ENCODE measurements at places on chromosomes 13 and 19. TPM values are rescaled to one million over a fixed set of nuclear protein-coding genes. Genes with fewer than 3 reads are reported as not detected.
A peak's percentile ranks its signal among the peaks of the same experiment; 100 is the strongest.

- no peak for DNase-seq
These were observed 257.8 kb upstream of the IPO5 start for GRCh38 chr13:97695684-97696083.

DNA sequence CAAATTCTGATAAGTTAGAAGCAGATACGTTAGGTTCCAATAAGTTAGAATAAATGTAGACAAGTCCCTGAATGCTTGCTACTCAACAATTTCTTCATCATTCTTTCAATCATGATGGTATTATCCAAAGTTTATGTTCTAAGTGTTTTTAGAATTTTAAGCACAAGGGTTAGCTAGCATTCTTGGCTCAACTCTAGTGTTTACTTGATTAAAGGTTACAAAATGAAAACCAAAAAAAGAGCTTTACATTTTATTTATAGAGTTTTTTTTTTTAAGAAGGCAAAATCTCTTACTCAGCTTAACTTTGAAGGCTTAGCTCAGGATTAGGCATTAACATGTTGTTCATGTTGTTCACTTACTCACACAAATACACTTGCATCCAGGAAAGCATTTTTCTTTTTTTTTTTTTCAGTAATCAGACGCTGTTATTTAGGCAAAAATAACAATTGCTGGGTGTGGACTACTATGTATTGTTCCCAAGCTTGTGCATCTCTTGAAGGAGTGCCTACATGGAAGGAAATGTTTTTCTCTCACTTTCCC, 420.6 kb downstream of the DCT start:
- no peak for DNase-seq

GRCh38 chr19:32497391-32497790, 83.6 kb upstream of the PDCD5 start:
- DNase-seq = no peak

DNA sequence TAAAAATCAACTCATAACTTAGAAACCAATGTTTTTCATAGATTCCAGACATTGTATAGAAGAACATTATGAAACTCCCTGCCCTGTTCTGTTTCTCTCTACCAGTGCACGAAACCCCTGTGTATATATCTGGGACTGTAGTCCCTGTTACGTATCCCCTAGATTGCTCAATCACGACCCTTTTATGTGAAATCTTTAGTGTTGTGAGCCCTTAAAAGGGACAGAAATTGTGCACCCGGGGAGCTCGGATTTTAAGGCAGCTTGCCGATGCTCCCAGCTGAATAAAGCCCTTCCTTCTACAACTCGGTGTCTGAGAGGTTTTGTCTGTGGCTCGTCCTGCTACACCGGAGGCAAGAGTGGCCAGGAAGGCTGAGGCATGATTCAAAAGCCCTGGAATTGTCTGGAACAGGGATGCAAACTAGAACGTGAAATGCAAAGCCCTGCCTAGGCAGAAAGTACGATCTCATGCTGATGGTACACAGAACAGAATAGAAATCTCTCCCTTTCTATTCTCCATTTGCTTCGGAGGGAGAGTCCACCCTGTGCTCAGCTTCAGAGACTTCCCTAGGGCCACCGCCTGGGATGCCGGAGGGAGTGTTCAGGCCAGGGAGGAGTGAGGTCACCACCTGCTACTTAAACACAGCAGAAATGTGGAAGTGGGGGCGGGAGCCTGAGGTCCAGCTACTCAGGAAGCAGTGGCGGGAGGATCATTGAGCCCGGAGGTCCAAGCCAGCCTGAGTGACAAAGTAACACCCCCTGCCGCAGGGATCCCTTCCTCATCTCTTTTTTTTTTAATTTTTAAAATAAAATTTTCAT, 758 bp upstream of the ZNF888 start:
- DNase-seq = no peak

GRCh38 chr13:57970404-57970803, 338.9 kb downstream of the PCDH17 start:
- DNase-seq = no peak

DNA sequence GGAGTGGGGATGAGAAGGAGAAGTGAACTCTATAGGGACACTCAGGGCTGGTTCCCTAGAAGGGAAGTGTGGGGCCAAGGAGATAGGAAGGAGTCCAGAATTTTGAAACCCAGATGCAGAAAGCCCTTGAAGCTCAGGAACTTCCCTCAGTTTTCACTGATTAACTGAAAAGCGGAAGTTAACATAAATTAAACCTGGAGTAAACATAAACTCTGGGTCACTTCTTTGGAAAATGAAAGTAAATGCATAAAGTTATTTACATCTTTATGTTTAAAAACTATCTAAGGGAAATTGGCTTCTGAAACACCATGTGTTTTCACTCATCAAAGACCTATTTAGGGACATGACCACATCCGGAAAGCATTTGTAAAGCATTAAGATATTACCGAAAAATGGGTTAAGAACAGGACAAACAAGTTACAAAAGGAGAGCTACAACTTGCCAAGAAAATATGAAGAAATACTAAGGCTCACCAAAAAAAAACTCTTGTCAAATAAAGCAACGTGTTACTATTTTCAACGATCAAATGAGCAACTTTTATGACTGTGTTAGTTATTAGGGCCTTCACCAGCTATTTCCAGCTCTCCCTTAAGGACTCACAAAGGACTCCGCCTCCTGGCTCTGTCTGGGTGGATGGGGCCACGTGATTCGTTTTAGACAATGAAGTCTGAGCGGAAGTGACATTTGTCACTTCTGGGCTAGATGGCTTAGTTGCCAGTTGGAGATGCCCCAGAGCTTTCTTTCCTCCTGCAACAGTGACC, 439.1 kb upstream of the ZNF507 start:
- no peak for DNase-seq

GRCh38 chr13:107466326-107467099, 748.8 kb downstream of the LIG4 start:
- DNase-seq = no peak

DNA sequence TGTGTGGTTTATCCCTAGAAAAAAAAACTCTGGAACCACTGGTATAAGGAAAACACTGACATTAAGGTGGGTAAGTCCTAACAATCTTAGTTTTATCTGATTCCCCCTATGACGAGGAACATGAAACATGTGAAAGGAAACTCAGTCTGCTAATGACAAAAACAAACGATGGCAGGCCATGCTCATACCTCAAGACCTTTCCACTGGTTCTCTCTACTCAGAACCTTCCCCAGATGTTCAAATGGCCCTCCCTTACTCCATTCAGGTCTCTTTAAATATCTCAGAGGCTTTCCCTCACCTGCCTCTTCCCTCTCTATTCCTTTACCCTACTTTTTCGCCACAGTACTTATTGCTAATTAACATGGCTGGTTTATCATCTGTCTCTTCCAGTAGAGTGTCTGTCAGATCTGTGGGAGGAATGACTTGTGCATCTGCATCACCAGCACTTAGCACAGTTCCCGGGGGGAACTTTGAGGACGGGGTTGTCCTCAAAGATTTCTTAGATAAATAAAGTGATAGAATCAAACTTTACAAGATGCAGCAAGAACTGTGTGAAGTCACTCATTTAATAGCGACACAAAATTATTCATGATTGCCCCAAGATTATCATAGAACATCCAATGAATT, 1.5 kb downstream of the TUBGCP3 start:
- DNase-seq = no peak

DNA sequence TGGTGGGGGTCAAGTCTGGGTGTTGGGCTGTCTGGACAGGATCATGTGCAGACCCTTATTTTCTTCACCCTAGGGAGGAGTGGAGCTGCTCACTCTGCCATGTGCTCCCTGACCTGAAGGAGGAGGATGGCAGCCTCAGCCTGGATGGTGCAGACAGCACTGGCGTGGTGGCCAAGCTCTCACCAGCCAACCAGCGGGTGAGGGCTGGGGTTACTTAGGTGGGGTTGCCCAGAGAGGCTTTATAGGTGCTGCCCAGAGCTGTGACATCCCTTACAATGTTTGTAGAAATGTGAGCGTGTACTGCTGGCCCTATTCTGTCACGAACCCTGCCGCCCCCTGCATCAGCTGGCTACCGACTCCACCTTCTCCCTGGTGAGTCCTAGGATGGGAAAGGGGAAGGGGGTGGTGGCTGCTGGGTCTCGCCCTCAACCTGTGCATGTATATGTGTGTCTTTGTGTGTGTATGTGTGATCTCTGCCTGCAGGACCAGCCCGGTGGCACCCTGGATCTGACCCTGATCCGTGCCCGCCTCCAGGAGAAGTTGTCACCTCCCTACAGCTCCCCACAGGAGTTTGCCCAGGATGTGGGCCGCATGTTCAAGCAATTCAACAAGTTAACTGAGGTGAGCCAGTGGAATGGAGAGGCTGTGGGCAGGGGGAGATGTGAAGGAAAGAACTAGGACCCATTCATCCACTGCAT, 5.1 kb downstream of the CHMP2A start:
- peak; percentile 65 for DNase-seq

DNA sequence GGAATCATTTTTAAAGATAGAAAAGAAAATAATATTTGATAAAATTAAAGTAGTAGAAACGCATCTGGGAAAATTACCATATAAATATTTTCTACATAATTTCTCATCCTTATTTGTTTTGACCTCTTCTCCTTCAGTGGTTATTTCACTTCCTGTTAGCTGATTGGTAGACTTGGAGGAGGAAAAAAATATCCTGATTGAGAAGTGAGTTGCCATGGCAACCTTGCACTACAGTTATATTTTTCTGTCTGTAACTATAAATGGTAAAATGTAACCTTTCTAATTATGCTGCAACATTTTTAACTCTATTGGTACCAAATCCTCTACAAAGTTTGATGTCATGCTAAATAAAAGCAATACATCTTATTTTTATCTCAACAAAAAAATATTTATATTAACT, 45.2 kb downstream of the SCEL start:
- no peak for DNase-seq

DNA sequence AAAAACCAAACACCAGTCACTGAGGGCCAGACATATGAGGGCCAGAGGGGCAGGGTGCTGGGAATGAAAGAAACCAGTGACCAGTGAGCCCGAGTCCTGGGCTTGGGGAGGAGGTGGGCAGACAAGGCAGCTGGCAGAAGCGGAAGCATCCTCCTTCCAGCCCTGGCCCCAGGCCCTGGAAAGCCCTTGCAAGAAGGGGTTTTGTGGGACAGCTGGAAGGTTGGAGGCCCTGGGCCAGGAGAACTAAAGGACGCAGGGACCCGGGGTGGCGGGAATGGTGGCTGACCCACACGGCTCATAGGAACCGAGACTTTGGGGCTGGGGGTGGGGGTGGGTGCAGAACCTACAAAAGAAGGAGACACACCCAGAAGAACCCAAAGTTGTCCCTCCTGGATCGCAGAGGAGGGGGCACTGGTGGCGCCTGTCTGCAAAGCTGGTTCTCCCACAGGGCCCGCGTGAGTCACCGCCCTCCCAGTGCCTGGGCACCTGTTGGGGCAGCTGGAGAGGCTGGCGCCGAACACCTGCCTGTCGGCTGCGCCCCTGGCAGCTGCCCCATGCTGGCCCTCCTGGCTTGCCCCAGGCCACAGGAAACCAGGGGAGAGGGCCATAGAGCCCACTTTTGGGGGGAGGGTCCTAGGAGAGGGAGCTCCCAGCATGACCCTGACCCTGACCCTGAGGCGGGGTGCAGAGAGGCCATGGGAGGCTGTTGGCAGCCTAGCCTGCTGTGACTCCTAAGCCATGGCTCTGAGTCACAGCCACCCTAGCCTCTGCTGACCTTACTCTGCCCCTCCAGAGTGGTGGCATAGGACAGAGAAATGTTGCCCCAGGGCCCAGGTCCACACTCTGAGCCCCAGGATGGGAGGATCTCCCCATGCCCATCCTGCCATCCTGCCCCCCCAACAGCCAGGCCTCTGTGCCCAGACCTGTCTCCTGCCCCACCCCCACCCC, 802 bp downstream of the DMPK start:
- DNase-seq = no peak

GRCh38 chr13:41054919-41055619, 6.2 kb upstream of the WBP4 start:
- DNase-seq = no peak

DNA sequence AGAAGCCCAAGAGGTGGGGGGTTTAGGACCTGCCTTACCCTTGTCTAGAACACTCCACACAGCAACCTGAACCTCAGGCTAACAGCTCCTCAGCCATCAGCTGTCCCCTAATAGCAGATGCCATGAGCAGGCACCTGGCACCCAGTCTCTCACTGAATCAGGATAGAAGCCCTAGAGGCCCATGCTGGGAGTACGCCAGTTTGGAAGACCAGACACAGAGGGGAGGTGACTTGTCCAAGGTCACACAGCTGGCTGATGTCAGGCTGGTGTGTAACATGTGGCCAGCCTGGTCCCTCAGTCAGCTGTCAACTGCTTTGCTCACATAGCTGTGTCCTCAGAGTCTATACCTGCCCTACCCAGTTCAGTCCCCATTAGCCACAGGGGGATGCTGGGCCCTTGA, 12.8 kb upstream of the SAMD1 start:
- DNase-seq = no peak

DNA sequence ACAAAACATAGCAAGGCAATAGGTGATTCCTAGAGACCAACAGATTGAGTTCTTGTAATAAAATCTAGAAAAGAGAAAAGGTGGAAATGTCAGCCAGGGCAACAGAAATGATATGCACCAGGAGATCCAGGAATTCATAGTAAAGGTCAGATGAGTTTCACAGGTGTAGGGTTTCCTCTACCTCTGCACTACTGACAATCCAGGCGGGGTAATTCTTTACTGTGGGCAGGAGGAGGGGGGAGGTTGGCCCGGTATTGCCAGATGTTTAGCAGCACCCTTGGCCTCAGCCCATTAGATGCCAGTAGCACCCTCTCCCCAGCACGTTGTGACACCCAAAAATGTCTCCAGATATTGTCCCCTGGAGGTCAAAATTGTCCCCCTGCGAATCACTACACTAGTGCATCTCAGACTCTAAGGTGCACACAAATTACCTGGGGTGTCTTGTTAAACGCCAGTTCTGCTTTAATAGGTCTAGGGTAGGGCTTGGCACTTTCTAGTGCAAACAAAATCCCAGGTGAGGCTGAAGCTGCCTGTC, 3.5 kb upstream of the UBAC2 start:
- DNase-seq = no peak

DNA sequence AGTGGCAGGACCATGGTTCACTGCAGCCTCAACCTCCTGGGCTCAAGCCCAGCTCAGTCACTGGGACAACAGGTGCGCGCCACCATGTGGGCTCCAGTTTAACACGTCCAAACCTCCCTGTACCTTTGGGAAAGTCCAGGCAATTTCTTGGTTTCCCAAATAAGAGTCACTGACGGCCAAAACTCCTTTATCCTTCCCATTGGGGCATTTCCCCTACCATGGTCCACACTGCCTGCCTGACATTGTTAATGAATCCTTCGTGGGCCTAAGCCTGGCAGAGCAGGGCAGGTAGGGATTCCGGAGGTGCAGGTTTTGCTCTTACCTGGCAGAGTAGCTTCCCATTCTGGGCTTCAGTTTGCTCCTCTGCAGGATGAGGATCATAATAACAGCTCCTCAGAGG, 66.2 kb upstream of the TM9SF2 start:
- DNase-seq = no peak

- no peak for DNase-seq
These were observed 81.8 kb downstream of the SPRY2 start for GRCh38 chr13:80259159-80259558.

GRCh38 chr13:93926425-93926824, 553.1 kb downstream of the DCT start:
- DNase-seq = no peak

CAMSAP3 gene
- total RNA-seq = 0.41 TPM

TBC1D4 gene
- 8.2 TPM for total RNA-seq

IL17D gene
- 12.3 TPM for total RNA-seq

PSG4 gene
- total RNA-seq = 0.60 TPM

AXL gene
- total RNA-seq = 218 TPM

NLRP4 gene
- not detected for total RNA-seq

CAPN12 gene
- total RNA-seq = 0.40 TPM

ATP4B gene
- total RNA-seq = not detected

LHB gene
- not detected for total RNA-seq

Data from chondrocyte (in vitro differentiated cells).